Thymus (tissue), 14 donors: ENCODE measurements at places on chromosomes 6 and 20.

DNA sequence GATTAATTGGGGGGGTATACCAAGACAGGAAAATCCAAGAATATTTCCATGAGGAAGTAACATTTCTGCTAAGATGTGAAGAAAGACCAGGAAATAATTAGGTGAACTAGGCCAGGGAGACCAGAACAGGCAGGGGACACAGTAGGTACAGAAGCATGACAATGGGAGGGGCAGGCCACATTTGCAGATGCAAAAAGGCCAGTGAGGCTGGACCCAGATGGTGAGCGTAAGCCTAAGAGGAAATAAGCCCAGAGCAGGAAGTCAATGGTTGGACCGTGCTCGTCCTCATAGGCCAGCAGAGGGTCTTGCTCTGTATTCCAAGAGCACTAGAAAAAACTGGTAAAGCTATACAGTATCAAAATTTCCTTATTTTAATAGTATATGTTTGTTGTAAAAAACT is 9.4 kb downstream of the CEP162 start:
- DNase-seq, result no peak

DNA sequence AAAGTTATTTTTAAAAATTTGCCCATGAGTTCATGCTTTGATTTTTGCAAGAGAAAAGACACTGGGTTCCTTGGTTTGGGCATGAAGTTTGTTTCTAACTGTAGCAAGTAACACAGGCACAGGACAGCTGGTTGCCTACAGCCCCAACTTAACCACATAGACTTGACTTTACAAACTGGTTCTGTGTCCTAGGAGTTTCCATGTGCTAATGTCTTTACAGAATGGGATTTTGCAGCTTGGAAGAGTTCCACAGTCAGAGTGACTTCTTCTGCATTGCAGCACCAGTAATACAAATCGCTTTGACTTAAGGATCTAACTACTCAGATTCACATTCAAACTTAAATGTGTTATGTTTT is 44.3 kb downstream of the OR2B2 start:
- no peak for DNase-seq

GRCh38 chr20:54172532-54172855 is 1.3 kb downstream of the CYP24A1 start:
- DNase-seq, result no peak

- DNase-seq, result no peak
Observed at GRCh38 chr6:47105469-47106178, 63.5 kb upstream of the ADGRF1 start.

- DNase-seq, result no peak
Observed at GRCh38 chr6:32852018-32852843, 1.3 kb downstream of the TAP1 start.

GRCh38 chr6:45567879-45568278 is 190.1 kb upstream of the SUPT3H start:
- DNase-seq, result no peak

- DNase-seq, result no peak
Observed at GRCh38 chr6:4355241-4355640, 219.9 kb upstream of the ECI2 start.

GRCh38 chr20:23023621-23024177 is 11.4 kb upstream of the SSTR4 start:
- no peak for DNase-seq

GRCh38 chr20:50368813-50369224 is 141.4 kb upstream of the PTPN1 start:
- no peak for DNase-seq

- DNase-seq, result no peak
Observed at GRCh38 chr6:147664092-147664491, 155.6 kb downstream of the SAMD5 start.

DNA sequence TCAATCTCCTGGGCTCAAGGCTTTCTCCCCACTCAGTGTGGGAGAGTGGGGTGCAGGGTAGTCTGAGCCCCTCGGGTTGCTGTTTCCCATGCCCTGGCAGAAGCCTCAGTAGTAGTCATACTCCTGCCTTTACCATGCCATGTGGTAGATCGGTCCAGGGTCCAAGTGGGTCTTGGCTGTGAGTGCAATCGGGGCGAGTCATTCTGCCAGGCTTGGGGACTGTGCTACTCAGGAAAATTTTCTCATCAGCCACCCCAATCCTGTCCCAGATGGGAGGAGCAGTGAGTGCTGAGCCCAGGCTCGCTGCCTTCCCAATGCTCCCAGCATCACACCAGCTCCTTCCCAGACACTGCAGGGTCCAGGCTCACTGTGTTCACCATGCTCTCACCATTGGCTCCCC is 10.7 kb upstream of the RAET1L start:
- no peak for DNase-seq

DNA sequence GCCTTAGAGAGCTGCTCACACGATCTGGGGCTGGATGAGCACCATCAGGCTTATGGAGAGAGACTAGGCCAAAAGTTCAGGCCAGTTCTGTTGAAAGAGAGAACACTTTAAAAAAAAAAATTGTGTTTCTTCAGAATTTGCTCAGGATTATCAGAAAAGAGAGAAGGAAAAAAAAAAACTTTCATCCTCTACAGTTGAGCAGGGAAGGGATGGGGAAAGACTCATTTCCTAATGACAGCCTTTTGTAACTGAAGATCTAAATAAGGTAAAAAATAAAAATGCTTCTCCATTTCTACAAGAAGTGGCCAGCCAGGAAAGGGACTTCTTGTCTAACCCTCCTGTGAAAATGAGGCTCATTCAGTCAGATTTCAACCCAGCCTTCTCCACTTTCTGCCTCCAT is 134.8 kb downstream of the LY86 start:
- no peak for DNase-seq

DNA sequence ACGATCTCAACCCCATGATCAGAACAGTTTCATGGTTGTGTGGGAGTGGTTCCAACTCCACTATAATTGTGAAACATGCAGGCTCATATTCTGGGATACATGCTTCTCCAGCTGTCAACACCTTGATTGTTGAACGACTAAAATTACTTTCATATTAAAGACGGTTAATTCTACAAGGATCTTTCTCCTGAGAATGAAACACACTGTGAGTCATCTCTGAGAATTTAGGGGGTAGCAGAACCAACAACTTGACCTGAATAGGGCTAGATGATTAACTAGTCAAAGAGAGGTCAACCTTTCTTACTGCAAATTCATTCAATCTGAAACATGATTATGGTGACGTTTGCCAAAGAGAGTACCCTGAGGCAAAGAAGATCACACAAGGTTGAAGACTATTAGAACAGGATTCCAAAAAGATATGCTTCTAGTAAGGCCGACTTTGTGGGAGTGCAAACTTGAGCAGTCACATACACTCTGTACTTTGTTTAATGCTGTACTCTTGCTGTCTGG is 175.2 kb upstream of the CITED2 start:
- DNase-seq, result no peak

DNA sequence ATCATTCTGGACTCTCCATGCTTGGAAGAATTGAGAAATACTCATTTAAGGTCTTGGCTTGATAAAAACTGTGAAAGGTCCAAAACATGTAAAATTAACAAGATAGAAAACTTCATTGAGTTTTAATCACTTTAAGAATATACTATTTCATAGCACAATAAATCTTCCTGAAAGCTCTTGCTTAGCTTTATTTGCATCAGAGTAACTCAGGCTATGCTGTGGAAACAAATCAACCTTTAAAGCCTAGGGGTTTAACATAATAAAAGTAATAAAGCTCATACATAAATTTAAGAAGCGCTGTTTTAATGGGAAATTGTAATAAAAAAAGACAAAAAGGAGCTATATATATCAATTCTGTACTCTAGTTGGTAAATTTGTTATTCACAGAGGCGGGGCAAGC is 77.2 kb upstream of the PTCHD4 start:
- DNase-seq, result no peak

DNA sequence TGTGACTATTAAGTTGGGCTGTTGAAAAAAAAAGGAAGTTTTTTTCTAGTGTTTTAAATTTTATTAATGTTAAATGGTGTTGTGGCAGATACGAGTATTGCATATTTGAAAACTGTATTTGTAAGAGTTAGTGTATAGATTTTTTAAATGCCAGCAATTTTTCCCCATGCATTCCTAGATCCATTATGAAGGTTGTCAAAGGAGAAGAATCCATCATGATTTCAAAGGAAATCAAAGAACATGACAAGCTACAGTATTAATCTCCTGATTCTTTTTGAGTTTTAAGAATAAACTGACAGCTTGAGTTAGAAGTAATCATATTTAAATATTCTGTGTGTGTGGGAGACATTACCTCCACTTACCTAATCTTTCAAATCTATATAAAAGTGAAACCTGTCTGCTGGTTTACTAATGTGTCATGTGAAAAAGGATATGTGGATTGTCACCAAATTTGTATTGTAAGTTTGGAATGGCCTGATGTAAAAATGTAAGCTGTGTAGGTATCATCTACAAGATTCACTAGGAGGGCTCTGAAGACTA is 111.0 kb upstream of the HS3ST5 start:
- DNase-seq, result no peak

DNA sequence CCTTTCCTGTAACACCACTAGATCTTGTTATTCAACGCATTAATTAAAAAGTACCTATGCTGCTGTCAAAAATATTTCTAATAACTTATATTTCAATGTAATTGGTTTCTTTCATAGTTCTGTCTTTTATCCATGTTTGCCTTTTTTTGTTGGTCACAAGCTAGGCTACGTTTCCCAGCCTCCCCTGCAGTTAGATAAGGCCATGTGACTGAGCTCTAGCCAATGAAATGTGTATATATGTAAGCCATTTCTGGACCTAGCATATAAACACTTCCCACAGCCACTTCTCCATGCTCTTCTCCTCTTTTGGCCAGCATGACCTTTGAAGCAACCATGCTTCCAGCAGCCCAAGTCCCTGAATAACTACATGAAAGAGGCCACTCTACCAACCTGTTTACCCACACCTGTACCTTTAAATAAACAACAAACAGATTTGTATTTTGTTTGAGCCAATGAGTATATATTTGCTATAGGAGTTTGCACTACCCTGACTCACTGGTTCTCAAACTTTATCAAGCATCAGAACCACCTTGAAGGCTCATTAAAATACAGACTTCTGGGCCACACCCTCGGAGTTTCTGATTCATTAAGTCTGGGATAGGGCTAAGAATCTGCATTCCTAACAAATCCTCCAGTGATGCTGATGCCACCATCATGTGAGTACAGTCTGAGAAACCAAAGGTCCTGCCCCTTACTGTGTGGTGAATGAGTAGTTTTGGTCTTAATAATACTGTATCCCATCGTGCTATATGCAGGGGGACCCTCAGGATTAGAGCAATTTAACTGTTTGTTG is 45.6 kb upstream of the BEND6 start:
- DNase-seq, result no peak

DNA sequence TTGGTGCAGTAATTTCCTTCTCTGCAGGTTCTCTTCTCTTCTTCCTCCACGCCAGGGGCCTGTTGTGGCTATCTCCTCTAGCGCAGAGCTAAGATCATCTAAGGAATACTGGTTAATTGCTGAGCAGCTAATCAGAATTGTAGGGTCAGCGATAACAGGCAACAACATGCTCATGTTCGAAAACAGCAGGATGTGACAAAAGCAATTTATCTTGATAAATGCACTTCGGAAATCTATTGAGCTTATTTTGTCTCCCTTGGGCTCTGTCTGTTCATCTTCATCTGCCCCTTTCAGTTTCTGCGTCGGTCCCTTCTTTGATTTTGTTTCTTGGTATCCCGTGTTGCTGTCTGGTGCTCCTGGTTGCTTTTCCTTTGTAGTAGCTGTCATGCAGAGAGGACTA is 67.3 kb upstream of the MAP3K7 start:
- DNase-seq, result no peak

DNA sequence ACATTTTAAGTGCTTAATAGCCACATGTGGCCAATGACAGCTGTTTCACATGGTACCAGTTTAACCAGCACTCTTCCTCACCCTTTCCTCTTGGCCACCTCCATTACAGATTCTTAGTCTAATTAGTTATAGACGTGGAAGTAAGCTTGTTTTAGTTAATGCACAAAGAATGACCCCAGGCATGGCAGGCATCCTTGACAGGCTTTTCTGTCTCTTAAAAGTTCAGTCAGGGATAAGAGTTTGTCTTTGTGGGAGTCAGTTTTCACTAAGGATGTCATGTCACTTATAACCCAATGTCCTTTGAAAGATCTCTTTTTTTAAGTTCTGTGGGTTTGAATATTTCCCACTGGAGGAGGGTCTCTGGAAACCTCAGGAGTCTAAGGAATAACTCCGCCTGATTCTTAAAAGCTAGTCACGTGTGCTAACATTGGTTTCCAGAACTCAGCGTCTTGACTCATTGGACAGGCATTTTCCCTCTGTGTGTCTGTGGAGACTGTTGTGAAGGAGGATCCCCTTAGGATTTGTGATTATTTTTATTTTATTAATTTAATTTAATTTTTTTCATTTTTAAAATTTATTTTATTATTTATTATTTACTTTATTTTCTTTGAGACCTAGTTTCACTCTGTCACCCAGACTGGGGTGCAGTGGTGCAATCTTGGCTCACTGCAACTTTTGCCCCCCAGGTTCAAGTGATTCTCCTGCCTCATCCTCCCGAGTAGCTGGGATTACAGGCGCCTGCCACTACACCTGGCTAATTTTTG is 171.4 kb downstream of the ZFAND3 start:
- no peak for DNase-seq

DNA sequence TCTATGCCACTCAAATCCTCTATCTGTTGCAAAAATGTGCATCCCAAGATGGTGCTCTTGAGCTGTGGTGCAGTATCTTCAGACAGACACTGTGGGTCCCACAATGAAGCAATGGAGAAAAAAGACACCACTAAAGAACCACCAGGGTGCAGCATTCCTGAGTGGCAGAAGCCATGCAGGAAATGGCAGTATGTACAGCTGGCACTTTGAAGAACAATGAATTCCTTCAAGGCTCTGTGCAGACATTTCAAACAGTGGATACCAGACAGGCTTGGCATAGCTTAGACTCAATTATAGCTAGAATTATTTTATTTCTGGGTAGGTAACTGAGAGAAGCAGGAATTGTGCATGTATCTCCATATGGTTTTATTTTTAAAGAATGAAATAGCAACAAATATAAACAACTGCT is 24.0 kb upstream of the HDAC2 start:
- peak; percentile 53 for DNase-seq

- DNase-seq, result no peak
Observed at GRCh38 chr6:84150705-84151104, 76.7 kb downstream of the CEP162 start.

- DNase-seq, result no peak
Observed at GRCh38 chr20:36214684-36215256, 21.5 kb upstream of the AAR2 start.

GRCh38 chr6:1047981-1048541 is 263.8 kb upstream of the FOXQ1 start:
- DNase-seq, result no peak
